ENCODE measurements at places on chromosomes 5 and 9.

- no peak for DNase-seq
Measured at GRCh38 chr5:36744773-36745589, 131.6 kb upstream of the NIPBL start.

- DNase-seq = no peak
Measured at GRCh38 chr5:10858945-10859344, 97.9 kb upstream of the DAP start.

DNA sequence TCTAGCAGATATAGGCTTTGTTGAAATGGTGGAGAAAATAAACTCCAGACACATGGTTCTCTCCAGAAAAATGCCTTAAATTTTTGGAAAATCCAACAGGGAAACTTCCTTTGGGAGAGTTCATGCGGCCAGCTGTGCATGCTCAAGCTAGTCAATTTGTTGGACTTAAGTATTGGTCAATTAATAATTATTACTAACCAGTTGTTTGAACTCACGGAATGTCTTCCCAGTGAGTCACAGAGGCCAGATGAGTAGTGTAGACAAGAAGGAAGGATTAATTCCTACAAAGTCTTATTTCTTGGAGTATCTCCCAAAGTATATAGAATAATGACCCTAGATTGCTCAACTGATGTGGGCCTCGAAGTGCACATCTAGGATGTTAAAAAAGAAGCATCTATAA is 103.6 kb downstream of the MACIR start:
- no peak for DNase-seq

GRCh38 chr5:125394661-125395280 is 648.3 kb upstream of the ZNF608 start:
- DNase-seq = no peak

DNA sequence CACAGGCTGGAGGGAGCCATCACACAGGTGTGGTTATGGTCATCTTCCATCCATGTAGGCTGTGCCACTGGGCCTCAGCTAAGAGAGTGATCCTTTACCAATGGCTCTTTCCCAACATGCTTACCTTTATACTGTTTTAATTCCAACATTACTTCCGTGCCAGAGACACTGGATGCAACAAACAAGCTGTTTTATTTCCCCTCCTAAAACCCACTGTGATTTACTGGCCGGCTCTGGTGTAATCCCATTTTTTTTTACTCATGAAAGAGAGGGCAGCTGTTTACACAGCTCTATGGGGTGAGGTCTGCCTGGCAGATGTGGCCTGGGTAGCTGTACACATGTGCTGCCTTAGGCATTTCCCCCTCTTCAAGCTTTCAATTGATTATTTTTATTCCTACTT is 58.5 kb downstream of the MACROH2A1 start:
- DNase-seq = no peak

DNA sequence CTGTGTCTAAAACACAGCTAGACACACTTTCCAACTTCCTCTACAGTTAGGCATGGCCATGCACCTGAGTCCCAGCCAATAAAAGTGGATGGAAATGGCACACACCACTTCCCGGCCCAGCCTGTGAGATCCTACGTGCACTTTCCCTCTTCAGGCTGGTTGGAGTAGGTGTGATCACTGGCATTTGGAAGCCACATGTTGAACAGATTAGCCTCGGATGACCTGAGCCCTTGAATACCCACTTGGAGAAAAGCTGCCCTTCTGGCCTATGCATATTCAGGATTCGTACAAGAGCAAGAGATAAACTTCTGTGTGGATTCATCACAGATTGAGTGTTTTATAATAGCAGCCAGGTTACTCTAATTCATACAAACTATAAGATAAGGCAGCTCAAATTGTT is 359.0 kb upstream of the SLC30A5 start:
- DNase-seq = no peak

- no peak for DNase-seq
Measured at GRCh38 chr9:120659209-120659608, 55.1 kb downstream of the MEGF9 start.

DNA sequence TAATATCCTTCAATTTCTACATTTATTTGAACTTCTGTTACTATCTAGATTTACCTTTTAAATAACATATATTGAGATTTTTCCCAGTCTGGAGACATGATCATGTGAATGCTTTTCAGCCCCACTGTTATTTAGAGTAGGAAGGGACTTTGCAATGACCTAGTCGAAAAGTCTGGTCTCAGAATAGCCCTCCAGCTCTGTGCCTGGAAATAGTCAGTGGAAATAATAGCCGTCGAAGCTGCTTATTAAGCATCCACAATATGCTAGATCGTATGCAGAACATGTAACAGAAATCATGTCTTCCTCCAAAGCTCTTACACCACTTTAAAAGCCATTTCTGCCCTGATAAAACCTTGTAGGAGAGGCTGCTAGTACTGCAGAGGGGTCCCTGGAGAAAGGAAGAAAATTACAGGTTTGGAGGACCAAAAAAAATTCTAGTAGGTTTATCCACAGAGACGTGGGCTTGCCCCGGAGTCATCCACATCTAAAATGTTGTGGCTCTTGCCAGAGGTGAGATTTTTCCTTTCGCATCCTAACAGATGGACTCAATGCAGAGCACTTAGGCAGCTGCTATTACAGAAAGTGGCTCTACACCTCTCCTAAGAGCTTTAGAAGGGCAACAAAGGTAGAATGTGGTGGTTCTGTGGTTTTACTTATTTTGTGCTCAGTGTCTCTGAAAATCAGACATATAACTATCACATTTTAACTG is 2.5 kb upstream of the FGF1 start:
- no peak for DNase-seq

- peak; percentile 36 for DNase-seq
Measured at GRCh38 chr5:16791036-16791705, 144.9 kb downstream of the MYO10 start.
